Esophagus muscularis mucosa (tissue), 4 donors: ENCODE measurements at places on chromosomes 13 and 19. TPM values are rescaled to one million over a fixed set of nuclear protein-coding genes. Genes with fewer than 3 reads are reported as not detected.

DNA sequence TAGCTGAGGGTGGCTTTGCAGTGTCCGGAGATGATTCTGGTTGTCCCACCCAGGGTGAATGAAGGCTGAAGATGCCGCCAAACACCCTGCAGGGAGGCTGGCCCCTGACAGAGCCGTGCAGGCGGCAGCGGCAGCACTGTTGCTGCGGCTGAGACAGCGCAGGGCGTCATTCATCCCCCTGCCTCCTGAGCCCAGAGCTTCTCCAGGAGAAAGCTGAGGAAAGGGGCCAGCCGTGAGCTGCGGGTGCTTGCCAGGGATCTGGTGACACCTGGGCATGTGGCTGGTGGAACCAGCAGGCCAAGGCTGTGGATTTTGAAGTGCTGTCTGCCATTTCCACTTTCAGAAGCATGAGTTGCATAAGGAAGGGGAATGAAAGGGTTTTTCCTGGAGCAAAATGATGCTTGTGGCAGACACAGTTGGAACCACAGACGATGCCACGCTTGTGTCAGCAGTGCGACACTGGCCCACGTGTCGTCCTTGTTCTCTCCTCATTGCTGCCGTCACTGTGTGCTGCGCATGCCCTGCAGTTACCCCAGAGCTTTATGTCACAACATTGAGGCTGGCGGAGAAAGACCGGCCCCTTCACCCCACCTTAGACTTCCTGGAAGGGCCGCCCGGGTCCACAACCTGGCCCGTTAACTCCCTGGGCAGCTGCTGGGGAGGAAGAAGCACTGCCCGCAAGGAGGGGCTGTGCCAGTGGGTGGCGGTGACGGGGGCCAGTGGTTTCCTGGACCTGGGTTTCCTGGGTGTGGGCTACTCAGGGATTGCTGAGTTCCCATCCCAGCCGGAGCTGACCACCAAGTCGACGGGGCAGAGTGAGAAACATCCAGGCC, 22.7 kb downstream of the TFDP1 start:
- no peak overlapping the region for H3K27ac ChIP-seq
- DNase-seq: no peak
- no peaks in the 10 kb centered on the region for H3K4me1 ChIP-seq
- no peaks in the 10 kb centered on the region for H3K27me3 ChIP-seq
- peaks cover 15% of the 10 kb centered on the region for H3K36me3 ChIP-seq

DNA sequence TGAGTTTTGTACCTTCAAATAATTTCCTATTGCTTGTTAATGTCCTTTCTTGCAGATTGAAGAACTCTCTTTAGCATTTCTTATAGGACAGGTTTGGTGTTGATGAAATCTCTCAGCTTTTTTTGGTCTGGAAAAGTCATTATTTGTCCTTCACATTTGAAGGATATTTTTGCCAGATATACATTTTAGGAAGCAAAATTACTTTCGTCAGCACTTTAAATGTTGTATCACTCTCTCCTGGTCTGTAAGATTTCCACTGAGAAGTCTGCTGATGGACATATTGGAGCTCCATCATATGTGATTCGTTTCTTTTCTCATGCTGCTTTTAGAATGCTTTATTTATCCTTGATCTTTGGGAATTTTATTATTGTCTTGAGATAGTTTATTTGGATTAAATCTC, 105.5 kb downstream of the TNFSF13B start:
- DNase-seq: no peak
- H3K27me3 ChIP-seq: no peaks in the 10 kb centered on the region
- no peaks in the 10 kb centered on the region for H3K4me1 ChIP-seq
- H3K4me3 ChIP-seq: no peak overlapping the region

DNA sequence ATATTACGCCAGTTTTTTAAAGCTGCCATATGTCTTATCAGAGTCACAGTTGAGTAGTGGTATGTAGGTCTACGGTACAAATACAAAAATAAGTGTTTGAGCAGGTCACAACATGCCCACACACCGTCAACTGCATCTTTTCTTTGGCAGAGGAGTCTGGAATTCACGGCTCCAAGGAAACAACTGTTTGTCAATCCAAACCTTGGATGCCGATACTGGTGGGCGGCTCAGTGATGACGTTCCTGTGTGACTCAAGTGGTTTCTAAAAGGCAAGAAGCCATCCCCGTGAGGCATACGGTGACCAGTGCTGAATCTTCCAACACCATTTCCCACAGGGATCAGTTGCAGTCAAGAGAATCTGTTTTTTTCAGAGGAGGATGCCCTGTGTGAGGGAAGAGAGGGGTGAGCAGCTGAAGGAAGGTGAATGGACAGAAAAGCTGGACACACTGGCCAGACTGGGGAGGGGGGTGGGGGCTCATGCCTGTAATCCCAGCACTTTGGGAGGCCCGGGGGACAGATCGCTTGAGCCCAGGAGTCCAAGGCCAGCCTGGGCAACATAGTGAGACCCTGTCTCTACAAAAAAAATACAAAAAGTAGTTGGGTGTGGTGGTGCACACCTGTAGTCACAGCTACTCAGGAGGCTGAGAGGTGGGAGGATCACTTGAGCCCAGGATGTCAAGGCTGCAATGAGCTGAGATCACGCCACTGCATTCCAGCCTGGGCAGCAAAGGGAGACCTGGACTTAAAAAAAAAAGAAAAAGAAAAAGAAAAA, 22.8 kb upstream of the CEBPG start:
- no peaks in the 10 kb centered on the region for H3K36me3 ChIP-seq
- H3K4me3 ChIP-seq: no peak overlapping the region
- H3K27ac ChIP-seq: no peak overlapping the region
- DNase-seq: no peak

GRCh38 chr19:11335449-11336146, 3.9 kb downstream of the RAB3D start:
- peaks cover 16% of the 10 kb centered on the region for H3K4me1 ChIP-seq
- H3K27me3 ChIP-seq: no peaks in the 10 kb centered on the region
- no peak overlapping the region for H3K27ac ChIP-seq
- H3K4me3 ChIP-seq: no peak overlapping the region
- no peak for DNase-seq

DNA sequence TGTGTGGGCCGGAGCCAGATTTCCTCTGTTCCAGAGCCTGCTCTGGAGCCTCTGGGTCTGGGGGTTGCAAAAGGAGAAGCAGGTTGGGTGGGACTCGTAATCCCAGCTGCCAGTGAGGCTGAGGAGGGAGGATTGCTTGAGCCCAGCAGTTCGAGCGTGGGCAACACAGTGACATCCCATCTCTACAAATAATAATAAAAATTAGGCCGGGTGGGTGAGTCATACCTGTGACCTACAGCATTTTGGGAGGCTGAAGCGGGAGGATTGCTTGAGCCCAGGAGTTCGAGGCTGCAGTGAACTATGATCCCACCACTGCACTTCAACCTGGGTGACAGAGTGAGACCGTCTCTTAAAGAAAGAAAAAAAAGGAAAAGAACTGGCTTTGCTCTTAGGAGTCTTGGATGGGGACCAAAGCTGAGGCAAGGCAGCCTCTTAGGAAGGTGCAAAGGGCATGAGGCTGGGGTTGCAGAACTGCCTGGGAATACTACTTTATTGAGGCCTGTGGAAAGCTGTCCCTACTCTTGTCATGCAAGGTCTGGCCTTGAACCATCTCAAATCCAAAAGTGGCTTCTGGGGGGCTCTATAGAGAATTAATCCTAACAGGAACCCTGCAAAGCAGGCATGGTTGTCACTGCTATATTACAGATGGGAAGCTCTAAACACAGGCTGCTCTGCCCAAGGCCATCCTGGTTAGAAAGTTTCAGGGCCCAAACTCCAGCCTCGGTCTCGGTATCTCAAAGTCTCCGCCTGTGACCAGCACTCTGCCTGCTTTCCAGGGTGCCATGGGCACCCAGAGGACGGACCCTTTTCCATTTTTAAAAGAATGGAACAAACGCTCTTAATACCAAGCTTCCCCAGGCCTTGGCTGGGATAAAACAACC, 880 bp upstream of the C19orf12 start:
- peaks cover 17% of the 10 kb centered on the region for H3K4me1 ChIP-seq
- H3K4me3 ChIP-seq: peak overlapping the region; percentile 99
- DNase-seq: no peak

DNA sequence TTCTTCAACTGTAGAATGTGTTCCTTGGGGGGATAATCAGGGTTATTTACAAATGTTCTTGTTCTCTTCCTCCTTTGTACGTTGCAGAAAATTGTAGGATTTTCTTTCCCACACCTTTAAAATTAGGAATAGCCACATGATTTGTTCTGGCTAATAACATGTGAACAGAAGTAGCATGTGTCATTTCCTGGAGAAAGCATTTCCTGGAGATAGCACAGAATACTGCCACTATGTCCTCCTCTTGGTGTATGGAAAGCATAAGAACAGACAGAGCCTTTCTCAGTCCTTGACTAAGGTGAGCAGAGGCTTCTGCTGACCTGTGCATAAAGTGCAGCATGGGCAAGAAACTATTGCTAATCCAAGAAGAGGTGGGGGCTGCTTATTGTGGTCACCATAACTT, 101.8 kb downstream of the FAM216B start:
- H3K4me1 ChIP-seq: no peaks in the 10 kb centered on the region
- H3K27ac ChIP-seq: no peak overlapping the region
- H3K36me3 ChIP-seq: no peaks in the 10 kb centered on the region
- H3K27me3 ChIP-seq: no peaks in the 10 kb centered on the region
- no peak for DNase-seq
- no peak overlapping the region for H3K4me3 ChIP-seq

- H3K36me3 ChIP-seq: peaks cover 37% of the 10 kb centered on the region
- DNase-seq: no peak
- H3K4me1 ChIP-seq: peaks cover 8% of the 10 kb centered on the region
- H3K4me3 ChIP-seq: peak within 1 kb of the TSS; percentile 39
- H3K27ac ChIP-seq: no peak within 1 kb of the TSS
Observed at GRCh38 chr19:9362905-9363304, at the start of gene ZNF177. Gene ZNF177 (plus strand): TSS chr19:9363013. CDS start chr19:9378312, 15,299 bp downstream.

The PSG5 gene
- total RNA-seq: not detected

The ZNF132 gene
- 4.3 TPM for total RNA-seq
